ENCODE measurements at places on chromosomes 1 and 21.

DNA sequence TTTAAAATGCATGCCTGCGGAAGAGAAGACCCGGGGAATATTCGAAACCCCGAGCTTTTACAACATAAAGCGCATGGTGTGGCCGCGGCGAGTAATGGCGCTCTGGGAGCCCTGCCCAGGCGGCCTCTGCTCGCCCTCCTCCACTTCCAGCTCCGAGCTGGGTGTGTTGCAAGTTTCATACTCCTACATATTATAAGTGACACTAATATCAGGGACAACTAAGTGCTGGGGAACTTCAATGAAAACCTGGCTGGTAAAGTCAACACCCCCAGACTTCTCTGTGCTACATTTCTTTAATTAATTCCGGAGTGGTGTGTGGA, 11.8 kb downstream of the SIM2 start:
- no peak for DNase-seq

GRCh38 chr1:52636721-52637695, 4.0 kb downstream of the SHISAL2A start:
- DNase-seq = no peak

- DNase-seq = no peak
These were observed 120.6 kb downstream of the TRIM33 start for GRCh38 chr1:114390361-114390760.

DNA sequence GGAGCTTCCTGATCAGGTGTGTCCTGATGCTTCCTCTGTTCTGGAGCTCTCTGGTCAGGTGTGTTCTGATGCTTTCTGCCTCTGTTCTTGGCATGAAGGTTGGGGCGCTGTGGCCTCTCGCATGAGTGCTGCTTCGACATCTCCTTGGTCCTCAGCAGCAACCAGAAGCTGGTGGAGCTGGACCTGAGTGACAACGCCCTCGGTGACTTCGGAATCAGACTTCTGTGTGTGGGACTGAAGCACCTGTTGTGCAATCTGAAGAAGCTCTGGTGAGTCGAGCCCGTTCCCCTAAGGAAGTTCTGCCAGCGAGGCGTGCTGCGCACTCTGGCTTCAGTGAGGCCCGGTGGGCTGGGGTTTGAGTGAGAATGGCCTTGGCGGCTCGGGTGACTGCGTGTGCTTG, 18.0 kb downstream of the NLRP3 start:
- DNase-seq = no peak

DNA sequence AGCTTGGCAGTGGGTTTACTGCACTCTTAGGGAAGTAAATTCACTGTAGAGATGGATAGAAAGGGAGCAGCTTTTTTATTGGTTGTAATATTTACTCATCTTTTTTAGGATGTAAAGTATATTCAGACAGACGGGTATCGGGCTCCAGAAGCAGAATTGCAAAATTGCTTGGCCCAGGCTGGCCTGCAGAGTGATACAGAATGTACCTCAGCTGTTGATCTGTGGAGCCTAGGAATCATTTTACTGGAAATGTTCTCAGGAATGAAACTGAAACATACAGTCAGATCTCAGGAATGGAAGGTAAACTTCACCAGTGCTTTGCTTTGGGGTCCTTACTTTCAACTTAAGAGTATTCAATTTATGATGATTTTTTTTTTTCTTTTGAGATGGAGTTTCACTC, 3.2 kb downstream of the UHMK1 start:
- DNase-seq = no peak

DNA sequence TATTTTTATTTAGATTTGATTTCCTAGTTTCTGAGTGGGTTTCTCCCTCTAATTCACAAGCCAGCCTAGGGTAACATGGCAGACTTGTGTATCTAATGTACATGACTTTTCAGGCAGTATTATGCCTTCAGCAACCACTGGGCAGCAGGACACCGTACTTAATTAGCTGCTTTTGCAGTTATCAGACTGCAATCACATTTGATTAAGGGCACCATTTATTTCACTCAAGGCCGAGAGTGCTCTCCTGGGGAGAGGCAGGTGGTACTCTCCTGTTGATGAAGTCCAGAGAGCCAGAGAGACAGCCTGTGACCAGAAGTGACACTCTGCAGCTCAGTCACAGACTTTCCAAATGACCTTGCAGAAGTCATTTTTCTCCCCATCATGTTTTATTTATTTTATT, 18.7 kb downstream of the CYYR1 start:
- DNase-seq = no peak

- DNase-seq = peak; percentile 52
These were observed 5.5 kb downstream of the TNFRSF25 start for GRCh38 chr1:6460301-6461050.

DNA sequence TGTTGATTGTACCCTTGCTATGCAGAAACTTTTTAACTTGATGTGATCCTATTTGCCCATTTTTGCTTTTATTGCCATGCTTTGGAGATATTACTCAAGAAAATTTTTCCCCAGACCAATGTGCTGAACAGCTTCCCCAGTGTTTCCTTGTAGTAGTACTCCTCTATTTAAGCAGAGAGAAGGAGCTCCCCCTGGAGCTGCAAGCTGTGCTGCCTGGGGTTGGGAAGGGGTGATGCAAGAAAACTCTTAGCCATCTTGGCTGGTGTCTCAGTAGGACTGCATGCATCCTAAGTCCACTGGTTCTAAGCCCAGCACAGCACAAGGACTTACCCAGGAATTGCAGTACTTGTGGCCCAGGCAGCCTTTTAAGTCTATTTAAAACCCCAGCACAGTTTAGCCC, 121.6 kb downstream of the NTMT2 start:
- DNase-seq = no peak

DNA sequence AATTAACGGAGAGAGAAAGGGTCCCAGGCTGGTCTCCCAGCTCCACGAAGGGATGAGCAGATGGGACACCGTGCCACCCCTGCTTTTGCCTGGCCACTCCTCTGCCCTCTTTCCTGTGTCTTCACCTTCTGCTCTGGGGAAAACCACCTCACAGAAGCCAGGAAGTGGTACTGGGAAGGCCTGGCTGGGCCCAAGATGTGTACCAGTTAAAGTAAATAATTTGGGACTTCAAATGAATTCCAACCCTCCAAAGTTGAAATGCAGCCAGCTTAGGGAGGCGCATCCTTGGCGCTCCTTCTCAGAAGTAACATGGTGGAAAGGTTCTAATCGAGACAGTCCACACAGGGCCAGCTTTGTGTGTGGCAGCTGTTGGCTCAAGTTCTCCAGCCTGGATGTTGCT, 45.7 kb downstream of the MAP3K21 start:
- no peak for DNase-seq

DNA sequence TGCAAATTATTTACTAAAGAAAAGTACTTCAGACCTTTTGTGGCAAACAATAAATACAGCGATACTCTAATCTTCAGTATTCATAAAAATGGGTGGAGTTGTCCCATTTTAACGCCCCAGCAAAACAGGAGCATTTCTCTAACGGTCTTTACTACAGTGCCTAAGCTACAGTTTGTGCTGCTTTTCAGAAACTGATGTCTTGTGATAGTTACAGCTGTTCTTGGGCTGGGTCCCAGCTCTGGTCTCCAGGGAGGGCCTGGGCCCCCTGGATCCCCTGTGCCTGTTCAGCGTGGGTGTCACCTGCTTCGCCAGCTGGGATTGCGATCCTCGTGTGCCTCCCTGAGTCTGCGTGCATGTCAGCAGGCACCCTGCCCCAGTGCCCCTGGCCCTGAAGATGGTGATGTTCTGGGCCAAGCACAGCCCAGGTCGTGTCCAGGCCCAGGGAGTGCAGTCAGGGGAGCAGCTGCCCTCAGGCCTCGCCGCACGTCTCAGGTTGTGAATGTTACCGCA, 64.0 kb upstream of the DIP2A start:
- no peak for DNase-seq

- no peak for DNase-seq
These were observed 31.9 kb downstream of the MAP10 start for GRCh38 chr1:232837087-232837486.

Measured in iPS-NIHi11 (cell line).